ENCODE measurements at places on chromosomes 3 and 15.

GRCh38 chr3:61839256-61839655 lies 277.9 kb downstream of the PTPRG start:
- DNase-seq, result no peak

GRCh38 chr3:141802316-141803077 lies 39.3 kb downstream of the GRK7 start:
- DNase-seq, result no peak

DNA sequence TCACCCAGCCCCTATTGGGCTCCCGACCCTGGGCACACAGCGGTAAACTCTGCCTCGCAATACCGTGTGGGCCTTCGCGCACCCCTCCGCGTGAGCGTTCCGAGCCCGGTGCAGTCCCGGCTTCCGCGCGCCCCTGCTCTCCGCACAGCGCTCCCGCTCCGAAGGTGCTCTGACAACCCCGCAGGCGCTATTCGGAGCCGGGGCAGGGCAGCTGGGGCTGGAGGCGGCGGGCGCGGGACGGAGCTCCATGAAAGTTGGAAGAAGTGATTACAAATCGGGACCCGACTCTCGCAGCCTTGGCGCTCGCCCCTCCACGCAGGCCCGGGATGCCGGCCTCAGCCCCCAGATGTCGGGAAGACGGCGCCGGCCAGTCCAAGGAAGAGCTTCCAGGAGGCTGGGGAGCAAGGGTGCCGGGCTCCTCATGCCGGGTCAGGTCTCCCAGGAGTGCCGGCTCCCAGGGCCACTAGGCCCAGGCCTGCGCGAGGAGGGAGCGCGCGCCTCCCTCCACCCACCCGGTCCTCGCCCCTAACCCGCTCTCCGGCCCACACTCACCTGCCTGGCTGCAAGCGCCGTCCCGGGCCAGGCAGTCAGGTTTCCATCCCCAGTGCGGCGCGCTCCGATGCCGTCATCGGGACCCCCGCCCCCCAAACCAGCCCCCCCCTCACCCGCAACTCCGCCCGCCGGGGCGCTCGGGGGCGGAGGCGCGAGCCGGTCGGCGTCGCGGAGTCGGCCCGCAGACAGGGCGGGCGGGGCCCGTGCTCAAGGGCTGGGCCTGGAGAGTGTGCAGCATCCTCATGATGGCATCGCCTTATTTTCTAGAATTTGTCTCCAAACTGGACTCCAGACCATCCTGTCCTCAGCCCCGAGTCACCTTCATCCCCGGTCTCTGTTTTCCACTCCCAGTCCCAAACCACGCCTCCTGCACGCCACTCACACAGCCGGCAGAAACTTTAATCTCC lies at the start of gene KIF7:
Gene KIF7 (minus strand): TSS at position 621 of the 959 bp plus-strand sequence. CDS start 2,537 bp downstream, outside the sequence.
- DNase-seq, result no peak

GRCh38 chr3:115697263-115698053 lies 74.1 kb downstream of the GAP43 start:
- DNase-seq, result no peak

GRCh38 chr3:192825657-192826200 lies 91.9 kb downstream of the MB21D2 start:
- DNase-seq, result no peak

Measured in stimulated activated CD8-positive, alpha-beta memory T cell treated with anti-CD3 and anti-CD28 coated beads, Interleukin-2, amount 100 ng/mL, for 48 hours (primary cell).